ENCODE measurements at places on chromosomes 2 and 18.
A peak's percentile ranks its signal among the peaks of the same experiment; 100 is the strongest.

GRCh38 chr2:31812051-31812798 is 198.6 kb downstream of the MEMO1 start:
- peak; percentile 7 for DNase-seq

- no peak for DNase-seq
Observed at GRCh38 chr2:31877008-31877407, 133.8 kb downstream of the MEMO1 start.

DNA sequence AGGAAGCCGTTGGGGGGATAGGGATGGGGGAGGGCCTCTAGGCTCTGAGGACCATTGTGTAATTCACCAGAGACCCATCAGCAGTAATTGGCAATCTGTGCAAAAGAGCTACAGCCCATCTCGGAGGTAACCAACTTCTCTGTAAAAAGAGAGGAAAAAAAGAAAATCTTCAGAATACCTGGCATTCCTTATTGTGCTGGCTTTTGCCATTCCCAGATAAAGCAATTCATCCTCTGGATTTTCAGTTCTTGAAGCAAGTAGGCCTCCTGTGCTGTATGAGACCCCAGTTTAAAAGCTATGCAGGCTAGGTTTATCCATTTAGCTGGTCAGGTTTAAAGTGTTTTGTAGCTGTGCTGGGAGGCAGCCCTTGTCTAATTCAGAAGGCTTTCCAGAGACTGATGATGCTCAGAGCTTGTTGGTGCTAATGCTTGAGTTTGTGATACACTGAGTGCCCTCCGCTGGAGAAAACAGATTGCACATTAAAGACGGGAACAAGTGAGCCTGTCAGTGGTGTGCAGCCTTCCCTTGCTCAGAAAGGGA is at the start of gene LRRTM4:
LRRTM4 (minus strand) TSS at position 446 of the 540 bp plus-strand sequence.
- DNase-seq, result no peak

GRCh38 chr2:202609381-202610145 is 25.2 kb upstream of the FAM117B start:
- DNase-seq, result no peak

GRCh38 chr2:118223992-118224894 is 136.0 kb downstream of the INSIG2 start:
- DNase-seq, result no peak

DNA sequence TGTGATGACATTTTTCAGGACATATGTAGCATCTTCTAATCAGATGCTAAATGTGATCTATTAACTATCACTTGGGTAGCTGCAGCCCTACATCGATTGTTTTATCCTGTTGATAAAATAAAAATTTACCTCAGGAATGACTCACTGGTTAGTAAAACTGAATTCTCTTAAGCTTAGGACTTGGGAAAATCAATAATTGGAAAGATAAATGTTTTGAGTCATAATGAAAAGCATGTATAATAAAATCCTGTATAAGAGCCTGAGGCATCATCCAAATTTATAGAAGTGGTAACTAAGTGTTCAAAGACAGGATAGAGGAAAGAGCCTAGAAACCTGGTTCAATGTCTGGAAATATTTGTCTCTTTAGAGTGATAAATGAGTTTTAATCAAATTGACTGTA is 168.1 kb upstream of the VWC2L start:
- no peak for DNase-seq

DNA sequence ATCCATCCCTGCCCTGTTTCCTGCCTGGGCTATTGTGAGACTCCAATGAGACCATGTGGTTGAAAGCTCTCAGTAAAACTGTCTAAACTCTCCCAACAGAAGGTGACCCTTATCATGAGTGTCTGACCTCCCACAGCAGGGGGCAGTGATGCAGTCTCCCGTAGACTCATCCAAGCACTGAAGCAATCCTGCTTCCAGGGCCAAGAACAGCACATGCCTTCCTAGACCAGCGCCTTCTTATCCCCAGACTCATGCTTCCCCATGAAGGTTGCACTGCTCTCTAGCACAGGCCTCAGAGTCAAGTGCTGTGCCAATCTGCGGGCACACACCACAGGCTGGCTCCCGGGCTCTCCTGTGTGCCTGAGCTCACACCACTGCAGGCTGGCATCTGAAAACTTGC is 112.3 kb downstream of the TNS1 start:
- no peak for DNase-seq

- DNase-seq, result no peak
Observed at GRCh38 chr2:11757101-11757500, 10.7 kb downstream of the LPIN1 start.

GRCh38 chr2:114442510-114442909 is at the start of gene DPP10:
Gene DPP10, plus strand, starts transcription at chr2:114442641.
- DNase-seq, result no peak

- DNase-seq, result no peak
Observed at GRCh38 chr18:46336278-46337111, 232.3 kb downstream of the HAUS1 start.

DNA sequence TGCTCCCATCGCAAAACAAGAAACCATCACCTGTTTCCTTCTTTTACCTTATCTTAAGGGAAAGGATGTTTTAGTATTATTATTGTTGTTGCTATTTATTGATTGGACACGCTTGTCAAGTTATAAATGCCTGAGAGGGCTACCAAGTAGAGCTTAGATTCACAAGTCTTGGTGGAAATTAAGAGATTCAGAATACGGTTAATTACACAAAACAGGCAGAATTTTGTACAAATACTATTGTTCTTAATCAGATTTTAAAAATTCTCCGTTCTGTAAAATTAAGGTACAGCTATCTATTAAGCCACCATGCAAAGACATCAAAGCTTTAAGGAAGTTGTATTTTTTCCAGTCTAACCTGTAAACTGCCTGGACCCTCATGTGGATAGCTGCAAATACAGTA is 1.1 kb upstream of the ZNF521 start:
- no peak for DNase-seq

DNA sequence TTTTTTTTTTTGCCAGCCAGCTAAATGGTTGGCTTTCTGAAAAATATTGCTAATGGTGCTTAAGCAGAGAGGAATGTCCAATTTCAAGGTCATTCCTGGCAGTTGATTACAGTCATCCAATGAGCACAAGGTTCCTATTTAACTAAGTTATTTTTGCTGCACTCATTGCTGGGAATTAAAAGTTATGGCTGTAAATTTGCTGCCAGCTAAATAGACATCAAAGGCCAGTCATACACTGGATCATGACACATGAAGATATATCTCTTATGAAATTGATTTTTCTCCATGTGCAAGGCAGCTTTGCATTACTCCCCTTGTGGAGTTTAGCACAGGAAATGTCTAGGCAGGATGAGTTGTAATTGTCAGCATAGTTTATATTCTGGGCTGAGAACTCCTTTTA is 1898.4 kb upstream of the CELF4 start:
- no peak for DNase-seq

All from activated naive CD4-positive, alpha-beta T cell (primary cell).